Activated CD4-positive, alpha-beta T cell treated with anti-CD3 and anti-CD28 coated beads, Interleukin-2, amount 10 ng/mL, durations not matched to agents 7 days and 5 days (primary cell): ENCODE measurements at places on chromosomes 5 and 9. TPM values are rescaled to one million over a fixed set of nuclear protein-coding genes. Genes with fewer than 3 reads are reported as not detected.

The IFNK gene
- total RNA-seq: not detected

The TNC gene
- total RNA-seq: 0.12 TPM

The FBN2 gene
- not detected for total RNA-seq

The PRELID2 gene
- total RNA-seq: 1.8 TPM

GRCh38 chr9:21933865-21934264, 60.3 kb downstream of the CDKN2A start:
- no peaks in the 10 kb centered on the region for H3K27me3 ChIP-seq
- no peaks in the 10 kb centered on the region for H3K4me1 ChIP-seq
- no peak overlapping the region for H3K4me3 ChIP-seq
- H3K27ac ChIP-seq: no peak overlapping the region
- peaks cover 9% of the 10 kb centered on the region for H3K36me3 ChIP-seq

The WWC1 gene
- total RNA-seq: 0.04 TPM
